ENCODE measurements at places on chromosomes 13 and 19.

DNA sequence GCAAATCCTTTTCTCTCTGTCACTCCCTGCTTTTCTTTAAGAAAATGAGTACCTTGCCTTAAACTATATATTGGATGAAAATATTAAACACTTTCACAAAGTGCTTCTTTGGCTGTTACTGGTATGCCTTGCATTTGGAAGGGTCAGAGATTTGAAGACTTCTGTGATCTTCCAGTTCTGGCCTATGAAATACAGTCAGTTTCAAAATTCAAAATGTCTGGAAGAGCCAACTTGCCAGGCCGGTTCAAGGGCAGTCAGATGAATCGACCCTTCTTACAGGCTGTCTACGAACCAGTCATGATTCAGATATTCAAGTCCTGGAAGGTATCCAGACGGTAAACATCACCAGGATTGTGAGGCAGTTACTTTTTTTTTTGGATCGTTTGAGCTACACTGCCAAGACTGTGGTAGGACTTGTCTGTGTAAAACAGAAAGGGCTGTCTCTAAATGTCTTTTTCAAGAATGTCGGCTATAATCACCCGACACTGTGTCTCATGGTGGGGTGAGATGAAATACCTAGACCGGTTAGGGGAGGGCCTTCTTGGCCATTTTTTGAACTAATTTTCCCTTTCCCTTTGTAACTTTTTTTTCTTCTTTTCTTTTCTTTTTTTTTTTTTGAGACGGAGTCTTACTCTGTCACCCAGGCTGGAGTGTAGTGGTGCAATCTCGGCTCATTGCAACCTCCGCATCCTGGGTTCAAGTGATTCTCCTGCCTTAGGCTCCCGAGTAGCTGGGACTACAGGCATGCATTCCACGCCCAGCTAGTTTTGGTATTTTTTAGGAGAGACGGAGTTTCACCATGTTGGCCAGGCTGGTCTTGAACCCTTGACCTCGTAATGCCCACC lies 11.2 kb downstream of the ACTN4 start:
- no peak for DNase-seq

DNA sequence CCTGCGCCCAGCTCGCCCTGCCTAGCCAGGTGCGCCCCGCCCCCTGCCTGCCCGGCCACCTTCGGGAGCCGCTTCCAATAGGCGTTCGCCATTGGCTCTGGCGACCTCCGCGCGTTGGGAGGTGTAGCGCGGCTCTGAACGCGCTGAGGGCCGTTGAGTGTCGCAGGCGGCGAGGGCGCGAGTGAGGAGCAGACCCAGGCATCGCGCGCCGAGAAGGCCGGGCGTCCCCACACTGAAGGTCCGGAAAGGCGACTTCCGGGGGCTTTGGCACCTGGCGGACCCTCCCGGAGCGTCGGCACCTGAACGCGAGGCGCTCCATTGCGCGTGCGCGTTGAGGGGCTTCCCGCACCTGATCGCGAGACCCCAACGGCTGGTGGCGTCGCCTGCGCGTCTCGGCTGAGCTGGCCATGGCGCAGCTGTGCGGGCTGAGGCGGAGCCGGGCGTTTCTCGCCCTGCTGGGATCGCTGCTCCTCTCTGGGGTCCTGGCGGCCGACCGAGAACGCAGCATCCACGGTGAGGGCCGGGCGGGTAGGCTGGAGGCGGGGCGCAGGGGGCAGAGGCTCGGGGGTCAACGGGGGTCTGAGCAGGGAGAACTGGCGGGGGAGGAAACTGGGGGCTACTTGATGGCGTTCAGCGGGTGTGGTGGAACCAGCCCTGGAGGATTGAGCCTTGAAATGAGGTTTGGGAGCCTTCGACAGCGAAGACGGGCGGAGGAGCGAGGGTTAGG lies at the start of gene SPINT2:
SPINT2 (plus strand) TSS at position 88 of the 727 bp plus-strand sequence; CDS start at position 408, 320 bp downstream.
- DNase-seq = peak; percentile 7

- peak; percentile 52 for DNase-seq
These were observed 44.6 kb downstream of the ZNF787 start for GRCh38 chr19:56076498-56076897.

- DNase-seq = no peak
These were observed 41.5 kb downstream of the ZNF682 start for GRCh38 chr19:19997656-19998268.

- no peak for DNase-seq
These were observed 627.8 kb upstream of the SLC10A2 start for GRCh38 chr13:103694033-103694432.

DNA sequence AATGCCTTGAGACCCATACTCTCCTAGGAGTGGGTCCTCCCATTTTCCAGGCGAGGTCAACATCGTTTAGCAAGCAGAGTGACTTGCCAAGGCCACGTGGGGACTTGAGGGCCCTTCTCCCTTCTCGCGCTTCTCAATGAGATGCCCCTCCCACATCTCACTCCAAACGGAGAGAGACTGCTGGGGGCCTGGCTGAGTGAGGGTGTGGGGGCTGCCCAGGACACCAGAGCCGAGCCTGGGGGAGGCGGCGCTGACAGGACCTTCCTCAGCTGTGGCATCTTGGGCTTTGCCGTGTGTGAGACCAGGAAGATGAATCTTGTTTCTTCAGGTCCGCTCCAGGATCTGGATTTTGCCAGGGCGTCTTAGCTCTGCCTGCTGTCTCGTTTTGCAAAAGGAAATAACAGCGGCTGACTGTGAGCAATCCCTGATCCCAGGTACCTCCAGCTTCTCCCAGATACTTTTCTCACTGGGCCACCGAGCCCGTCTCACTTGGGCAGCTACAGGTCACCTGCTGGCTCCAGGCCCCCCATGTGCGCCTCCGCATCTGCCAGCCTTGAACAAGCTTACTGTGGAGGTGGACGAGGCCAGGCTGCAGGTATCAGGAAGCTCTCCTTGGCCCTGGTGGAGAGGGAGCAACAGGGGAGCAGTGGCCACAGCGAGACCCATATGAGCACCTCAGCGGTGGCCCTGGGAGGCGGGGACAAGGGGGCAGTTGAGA lies 6.0 kb downstream of the COX6B2 start:
- DNase-seq = no peak

- DNase-seq = no peak
These were observed 173.2 kb downstream of the DLEU7 start for GRCh38 chr13:50670272-50670671.

DNA sequence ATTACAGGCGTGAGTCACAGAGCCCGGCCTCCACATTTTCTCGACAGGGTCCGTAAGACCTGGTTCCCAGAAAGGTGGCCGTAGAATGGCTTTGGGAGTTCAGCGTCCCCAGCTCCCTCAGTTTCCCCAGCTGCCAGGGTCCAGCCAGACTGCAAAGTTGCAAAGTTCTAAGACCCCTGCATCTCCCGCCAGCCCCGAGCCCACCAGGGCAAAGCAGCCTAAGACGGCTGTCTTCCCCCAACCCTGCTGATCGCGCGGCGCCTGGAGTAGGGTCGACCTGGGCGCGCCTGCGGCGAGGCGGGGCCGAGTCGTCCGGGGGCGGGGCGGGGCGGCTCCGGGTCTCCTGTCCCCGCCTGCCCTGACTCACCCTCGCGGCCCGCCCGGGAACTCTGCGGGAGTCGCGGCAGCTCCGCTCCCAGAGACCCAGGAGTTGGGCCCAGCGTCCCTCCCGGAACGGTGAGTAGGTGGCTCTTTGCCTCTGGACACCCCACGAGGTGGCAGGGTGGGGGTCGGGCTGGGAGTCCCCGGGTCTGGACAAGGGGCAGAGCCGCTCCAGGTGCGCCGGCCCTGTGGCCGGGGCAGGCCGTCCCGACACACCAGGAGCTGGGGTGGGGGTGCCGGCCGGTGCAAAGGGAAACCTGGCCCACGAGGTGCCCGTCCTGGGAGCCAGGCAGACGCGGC lies at the start of gene LRRC8E:
LRRC8E (plus strand) TSS at position 366 of the 681 bp plus-strand sequence. CDS start 7,094 bp downstream, outside the sequence.
- DNase-seq = peak; percentile 19

DNA sequence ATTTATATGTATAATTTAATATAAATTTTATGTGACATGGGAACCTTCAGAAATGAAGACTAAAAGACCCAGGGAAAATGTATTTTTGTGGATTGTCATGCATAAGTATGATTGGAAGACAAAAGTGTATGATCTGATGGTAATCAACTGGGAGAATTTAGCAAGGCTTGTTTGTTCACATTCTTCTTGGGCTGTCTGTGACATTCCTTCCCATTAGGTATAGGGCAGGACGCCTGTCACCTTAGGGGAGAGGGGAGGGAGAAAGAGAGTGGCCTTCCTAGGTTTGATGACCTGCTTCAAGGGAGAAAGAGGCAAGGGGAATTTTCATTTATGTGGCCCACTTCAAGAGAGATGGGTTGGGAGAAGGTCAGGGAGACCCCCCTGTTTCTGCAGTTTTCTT lies 22.4 kb downstream of the PIBF1 start:
- DNase-seq = no peak

DNA sequence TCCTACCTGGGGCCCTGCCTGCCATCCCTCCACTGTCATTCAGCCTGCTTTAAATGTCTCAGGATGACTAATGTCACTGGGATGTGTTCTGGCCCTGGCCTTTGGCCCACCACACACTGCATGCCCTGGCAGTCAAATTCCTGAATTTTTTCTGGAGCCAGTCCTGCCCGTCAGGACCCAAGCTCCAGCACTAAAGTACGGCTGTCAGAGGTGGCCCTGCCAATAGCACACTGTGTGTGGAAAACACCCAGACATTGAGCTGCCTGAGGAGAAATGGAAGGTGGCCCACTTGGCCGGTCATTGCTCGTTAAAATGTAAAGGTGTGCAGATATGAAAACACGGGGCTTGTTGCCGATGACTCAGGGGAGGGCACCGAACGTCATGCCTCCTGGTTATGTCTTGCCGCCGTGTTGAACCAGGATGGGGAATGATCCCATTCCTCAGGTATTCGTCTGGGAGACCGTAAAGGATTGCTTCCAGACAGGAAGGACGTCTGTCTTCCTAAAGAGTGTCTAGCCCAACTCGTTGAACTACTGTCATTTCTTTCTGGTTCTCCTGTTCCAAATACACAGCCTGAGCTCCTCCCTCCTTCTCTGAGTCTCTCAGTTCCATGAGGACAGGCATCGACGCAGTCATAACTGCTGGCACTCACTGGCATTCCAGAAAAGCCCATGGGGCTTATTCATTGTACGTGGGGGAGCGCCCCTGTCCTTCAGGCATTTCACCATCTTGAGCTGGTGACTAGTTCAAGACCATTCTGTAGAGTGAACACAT lies 40.6 kb downstream of the COL4A2 start:
- DNase-seq = no peak
